ENCODE measurements at places on chromosomes 6 and 20.

DNA sequence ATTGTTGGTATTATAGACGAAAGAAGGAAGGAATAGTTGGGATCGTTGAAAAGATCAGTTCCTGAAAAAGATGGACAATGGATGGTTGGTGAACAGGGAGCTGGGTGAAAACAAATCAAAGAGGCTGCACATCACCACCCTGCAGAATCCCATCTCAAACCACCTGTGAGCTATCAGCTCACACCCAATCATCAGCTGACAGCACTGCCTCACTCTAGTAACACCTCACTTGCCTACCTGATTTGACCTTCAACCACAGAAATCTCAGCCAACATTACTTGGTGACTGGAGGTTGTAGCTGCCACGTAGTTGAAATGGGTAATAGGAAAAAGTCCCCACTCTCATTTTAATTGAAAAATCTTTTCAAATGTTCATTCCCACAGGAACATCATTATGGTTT lies 101.8 kb upstream of the DST start:
- DNase-seq = no peak

GRCh38 chr20:1302685-1303541 lies 26.0 kb downstream of the SDCBP2 start:
- no peak for DNase-seq

GRCh38 chr6:105138141-105138540 lies 41.7 kb downstream of the POPDC3 start:
- DNase-seq = no peak

DNA sequence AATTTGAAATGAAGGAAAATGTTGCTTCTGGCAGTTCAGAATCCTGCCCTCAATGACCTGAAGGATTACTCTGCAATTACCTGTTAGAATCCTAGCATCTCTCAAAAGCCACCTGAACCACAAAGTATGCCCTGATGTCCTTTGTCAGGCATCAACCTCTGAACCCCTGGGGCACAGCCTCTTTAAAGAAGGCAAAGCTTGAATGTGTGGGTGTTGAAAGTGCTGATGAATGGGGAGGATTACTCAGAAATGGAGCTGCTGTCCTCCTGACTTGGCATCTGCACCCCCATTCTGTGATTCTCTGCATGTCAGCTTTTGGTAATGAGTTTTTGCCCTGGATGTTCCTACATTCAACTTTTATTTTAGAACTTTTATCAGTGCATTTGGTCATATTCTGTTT lies 179.2 kb downstream of the PKHD1 start:
- DNase-seq = no peak

GRCh38 chr6:21612067-21612745 lies 18.7 kb downstream of the SOX4 start:
- DNase-seq = no peak
